C1 segment of cervical spinal cord (tissue), 14 donors: ENCODE measurements at places on chromosomes 7 and 10.

DNA sequence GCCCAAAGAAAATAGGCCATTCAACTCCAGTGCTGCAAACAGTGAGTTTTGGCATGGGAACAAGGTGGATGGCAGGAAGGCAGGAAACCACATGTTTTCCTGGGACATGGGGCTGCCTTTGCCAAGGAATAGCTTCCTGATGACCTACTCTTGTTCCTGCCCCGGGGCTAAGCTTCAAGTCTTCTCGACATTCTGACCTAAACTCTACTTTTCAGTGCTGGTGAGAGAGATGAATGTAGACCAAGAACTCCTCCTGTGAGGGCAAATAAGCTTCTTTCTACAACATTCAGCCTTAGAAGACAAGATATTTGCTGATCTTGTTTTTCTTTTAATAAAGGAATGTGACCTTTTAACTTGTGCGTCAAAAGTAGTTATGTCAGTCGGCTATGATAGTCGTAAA, 199.0 kb downstream of the GPR37 start:
- no peak for DNase-seq

DNA sequence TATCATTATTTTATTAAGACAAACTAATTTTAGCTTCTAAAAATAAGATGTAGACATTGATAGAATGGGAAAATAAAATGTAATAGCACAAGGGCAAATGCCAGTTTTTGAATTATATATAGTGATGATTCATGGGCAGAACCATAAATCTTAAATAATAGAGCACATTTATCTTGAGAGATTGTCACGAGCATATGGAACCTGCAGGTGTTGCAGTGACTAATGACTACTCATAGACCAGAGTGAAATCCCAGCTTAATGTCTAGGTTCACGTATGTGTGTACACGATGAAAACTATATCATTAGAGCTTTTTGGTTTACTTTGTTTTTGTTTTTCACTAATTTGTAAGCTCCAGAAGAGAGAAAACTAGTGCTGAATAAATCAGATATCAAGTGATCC, 150.2 kb upstream of the CACNA2D1 start:
- DNase-seq: no peak

DNA sequence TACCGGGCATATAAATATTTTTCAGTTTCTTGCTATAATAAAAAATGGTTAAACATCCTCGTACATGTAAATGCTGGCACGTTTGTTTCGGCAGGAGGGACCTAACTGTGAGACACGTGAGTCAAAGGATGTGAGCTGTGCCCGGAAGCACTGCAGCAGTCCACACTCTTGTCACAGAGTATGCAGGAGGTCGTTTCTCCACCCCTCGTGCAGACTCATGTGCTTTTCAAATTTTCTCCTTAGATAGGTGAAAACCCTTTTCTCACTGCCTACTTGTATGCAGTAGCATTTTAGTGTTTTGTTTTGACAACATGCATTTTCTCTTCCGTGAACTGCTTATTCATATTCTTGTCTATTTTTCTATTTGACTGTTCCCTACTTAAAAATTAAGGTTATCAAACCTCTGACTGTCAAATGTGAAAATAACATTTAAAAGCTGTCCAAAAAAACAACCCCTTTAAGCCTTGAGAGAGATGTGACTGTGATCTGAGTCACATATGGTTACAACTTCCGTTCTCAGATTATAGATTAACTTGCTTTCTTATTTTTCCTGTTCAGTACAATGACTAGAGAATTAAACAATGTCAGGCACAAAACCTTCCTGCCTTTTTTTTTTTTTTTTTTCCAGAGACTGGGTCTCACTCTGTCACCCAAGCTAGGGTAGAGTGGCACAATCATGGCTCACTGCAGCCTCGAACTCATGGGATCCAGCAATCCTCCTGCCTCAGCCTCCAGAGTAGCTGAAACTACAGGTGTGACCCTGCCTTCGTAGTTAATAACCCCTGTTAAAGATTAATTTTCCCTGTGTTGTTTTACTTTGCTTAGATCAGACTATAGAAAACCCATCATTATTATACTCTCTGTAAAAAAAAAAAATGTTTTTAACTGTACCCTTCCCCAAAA, 45.1 kb downstream of the DPY19L1 start:
- no peak for DNase-seq

- no peak for DNase-seq
These were observed 24.0 kb upstream of the PCGF5 start for GRCh38 chr10:91196268-91197048.

DNA sequence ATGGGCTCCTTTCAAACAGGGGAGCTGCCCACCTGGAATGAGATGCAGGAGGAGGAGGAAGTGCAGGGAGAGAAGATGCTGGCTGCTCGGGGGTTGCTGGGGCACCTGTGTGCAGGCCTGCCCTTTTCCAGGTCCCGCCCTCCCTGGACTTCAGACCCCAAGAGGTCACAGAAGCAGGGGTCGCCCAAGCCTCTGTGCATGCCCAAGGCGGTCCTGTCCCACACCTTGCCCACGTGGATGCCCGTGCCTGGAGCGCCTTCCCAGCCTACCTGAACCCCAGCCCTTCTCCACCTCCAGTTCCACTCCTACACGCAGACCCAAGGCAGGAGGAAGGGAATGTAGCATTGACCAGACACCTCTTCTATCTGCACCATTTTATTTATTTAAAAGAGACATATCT, 71.3 kb downstream of the SH3PXD2A start:
- no peak for DNase-seq

DNA sequence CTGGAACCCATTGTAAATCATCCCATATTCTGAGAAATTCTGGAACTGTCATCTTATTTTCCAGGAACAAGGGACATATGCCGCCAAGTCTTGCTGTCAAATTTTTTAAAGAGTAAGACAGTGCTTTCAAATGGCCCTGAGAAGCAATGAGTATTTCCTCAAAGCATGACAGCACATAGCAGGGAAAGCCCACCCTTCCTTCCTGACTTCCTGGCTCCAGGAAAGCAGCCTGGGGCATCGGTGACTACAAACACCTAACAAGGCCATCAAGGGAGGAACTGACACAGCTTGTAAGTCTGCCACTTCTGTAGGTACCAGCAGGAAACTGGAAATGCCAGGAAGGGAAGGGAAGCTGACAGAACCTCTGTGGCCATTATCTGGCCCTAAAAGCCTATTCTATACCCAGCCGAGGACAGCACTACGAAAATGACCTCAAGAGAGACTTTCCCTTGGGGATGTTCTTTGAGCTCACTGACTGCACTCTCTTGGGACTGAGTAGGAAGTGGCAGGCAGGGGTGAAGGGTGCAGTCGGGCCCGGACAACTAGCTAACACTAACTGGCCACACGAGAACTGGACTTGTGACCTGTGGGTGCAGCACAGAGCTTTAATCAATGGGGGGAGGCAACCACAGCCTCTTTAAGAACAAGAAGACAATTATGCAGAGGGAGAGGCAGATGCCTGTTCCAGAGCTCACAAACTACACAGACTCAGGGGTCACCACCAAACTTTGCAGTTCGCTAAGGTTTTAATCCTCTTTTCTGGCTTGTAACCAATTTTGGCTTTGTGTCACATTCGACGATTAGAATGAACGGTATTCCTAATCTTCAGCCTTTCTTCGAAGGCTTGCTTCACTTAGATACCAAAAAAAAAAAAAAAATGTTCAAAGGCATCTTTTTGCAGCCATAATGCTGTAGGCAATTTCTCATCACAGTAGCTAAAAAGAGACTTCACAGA, 52.0 kb downstream of the GRB10 start:
- DNase-seq: no peak

DNA sequence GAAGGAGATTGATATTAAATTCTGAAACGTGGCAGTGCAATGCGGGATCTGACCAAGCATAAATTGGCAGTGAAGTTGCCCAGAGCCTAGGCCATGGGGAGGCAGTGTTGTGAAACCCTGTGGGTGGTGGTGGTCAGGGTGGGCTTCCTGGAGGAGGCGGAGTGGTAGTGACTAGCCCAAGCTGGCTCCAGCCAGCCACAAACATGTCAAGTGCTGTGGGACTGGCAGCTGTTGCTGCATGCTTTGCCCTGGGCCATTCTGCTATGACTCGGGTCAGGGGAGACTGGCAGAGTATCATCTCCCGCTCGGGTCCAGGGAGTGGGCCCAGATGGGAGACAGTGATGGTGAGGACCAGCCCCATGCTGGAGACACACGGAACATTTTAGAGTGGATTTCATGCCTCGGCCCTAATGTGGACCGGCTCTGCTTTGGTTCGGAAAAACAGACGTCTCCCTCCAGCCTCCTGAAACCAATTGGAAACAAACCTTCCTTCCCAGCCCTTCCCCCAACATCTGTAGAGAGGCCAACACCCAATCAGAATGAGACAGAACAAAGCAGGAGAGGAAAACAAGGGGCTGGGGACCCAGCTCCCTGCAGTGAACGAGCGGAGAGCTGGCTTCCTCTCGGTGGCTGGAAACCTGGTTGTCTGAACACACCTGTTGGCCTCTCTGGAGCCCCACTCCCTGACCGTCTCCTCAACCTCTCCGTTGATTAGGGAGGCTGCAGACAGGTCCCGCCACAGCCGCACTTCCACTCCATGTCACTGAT, 58.2 kb downstream of the TMEM270 start:
- DNase-seq: no peak
